Activated CD8-positive, alpha-beta T cell treated with anti-CD3 and anti-CD28 coated beads, Interleukin-2, amount 10 ng/mL, durations not matched to agents 7 days and 5 days (primary cell): ENCODE measurements at places on chromosomes 1 and 21. TPM values are rescaled to one million over a fixed set of nuclear protein-coding genes. Genes with fewer than 3 reads are reported as not detected.

DNA sequence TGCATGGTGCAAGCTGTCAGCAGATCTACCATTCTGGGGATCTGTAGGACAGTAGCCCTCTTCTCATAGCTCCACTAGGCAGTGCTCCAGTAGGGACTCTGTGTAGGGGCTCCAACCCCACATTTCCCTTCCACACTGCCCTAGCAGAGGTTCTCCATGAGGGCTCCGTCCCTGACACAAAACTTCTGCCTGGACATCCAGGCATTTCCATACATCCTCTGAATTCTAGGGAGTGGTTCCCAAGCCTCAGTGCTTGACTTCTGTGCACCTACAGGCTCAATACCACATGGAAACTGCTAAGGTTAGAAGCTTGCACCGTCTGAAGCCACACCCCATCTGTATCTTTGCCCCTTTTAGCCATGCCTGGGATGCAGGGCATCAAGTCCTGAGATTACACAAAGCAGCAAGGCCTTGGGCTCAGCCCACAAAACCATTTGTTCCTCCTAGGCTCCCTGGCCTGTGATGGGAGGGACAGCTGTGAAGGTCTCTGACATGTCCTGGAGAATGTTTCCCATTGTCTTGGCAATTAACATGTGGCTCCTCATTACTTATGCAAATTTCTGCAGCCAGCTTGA, 117.0 kb upstream of the NFIA start:
- peaks cover 2% of the 10 kb centered on the region for H3K27me3 ChIP-seq
- H3K36me3 ChIP-seq, result no peaks in the 10 kb centered on the region
- no peak overlapping the region for H3K4me3 ChIP-seq
- peaks cover 4% of the 10 kb centered on the region for H3K4me1 ChIP-seq

DNA sequence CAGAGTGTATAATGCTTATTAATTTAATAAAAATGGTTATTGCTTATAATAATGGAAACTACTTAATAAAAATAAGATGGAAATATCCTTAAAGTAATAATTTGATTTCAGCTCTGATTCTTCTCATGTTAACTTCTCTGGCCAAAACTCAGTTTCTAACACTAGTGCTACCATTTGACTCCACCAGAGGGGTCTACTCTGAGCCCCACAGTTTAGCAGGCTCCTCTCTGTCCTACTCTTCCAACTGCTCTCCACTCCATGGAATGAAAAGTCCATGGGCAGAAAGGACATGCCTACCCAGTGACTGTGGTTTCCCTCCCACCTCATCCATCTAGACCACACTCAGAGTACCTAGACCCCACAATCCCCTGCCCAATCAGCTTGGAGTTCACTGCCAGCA, 489.1 kb upstream of the CAMK1G start:
- no peak overlapping the region for H3K4me3 ChIP-seq
- no peaks in the 10 kb centered on the region for H3K27me3 ChIP-seq
- no peaks in the 10 kb centered on the region for H3K36me3 ChIP-seq
- no peak overlapping the region for H3K27ac ChIP-seq
- H3K4me1 ChIP-seq, result no peaks in the 10 kb centered on the region

GRCh38 chr1:205071801-205072200, 12.5 kb downstream of the TMEM81 start:
- H3K27ac ChIP-seq, result no peak overlapping the region
- DNase-seq, result no peak
- no peaks in the 10 kb centered on the region for H3K27me3 ChIP-seq
- H3K4me3 ChIP-seq, result no peak overlapping the region
- H3K4me1 ChIP-seq, result no peaks in the 10 kb centered on the region
- H3K36me3 ChIP-seq, result no peaks in the 10 kb centered on the region

The TRIM67 gene
- total RNA-seq, result not detected

The RBBP5 gene
- total RNA-seq, result 22.0 TPM

- H3K27me3 ChIP-seq, result no peaks in the 10 kb centered on the region
- no peak for DNase-seq
- H3K4me3 ChIP-seq, result no peak overlapping the region
- H3K36me3 ChIP-seq, result no peaks in the 10 kb centered on the region
- no peak overlapping the region for H3K27ac ChIP-seq
These were observed 4.8 kb downstream of the CLDN8 start for GRCh38 chr21:30211071-30211470.

The GNAT2 gene
- not detected for total RNA-seq

GRCh38 chr1:1355416-1355815, 2.9 kb downstream of the MXRA8 start:
- no peak overlapping the region for H3K4me3 ChIP-seq
- H3K27ac ChIP-seq, result no peak overlapping the region
- H3K27me3 ChIP-seq, result peaks cover 26% of the 10 kb centered on the region
- no peak for DNase-seq
- H3K4me1 ChIP-seq, result peaks cover 27% of the 10 kb centered on the region
- no peaks in the 10 kb centered on the region for H3K36me3 ChIP-seq

DNA sequence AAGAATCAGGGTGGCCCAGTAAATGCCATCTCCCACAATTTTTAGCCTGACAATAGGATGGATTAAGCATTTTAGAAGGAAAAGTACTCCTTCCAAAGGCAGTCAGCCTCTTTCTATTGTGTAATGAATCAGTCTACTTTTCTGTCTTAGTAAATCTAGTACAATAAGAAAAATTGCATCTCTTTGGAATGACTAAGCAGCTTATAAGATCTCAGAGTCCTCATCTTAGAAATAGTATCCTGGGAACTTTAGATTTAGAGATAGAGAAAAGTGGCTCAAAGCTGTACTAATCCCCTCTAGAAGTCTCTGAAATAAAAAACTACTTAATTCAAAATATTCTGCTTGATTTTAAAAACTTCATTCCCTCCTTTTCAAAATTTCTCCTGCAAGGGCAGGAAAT, 81.4 kb downstream of the SLC44A5 start:
- no peaks in the 10 kb centered on the region for H3K27me3 ChIP-seq
- no peaks in the 10 kb centered on the region for H3K4me1 ChIP-seq
- H3K36me3 ChIP-seq, result no peaks in the 10 kb centered on the region
- no peak for DNase-seq

The C1orf167 gene
- not detected for total RNA-seq

The IL20 gene
- total RNA-seq, result not detected

DNA sequence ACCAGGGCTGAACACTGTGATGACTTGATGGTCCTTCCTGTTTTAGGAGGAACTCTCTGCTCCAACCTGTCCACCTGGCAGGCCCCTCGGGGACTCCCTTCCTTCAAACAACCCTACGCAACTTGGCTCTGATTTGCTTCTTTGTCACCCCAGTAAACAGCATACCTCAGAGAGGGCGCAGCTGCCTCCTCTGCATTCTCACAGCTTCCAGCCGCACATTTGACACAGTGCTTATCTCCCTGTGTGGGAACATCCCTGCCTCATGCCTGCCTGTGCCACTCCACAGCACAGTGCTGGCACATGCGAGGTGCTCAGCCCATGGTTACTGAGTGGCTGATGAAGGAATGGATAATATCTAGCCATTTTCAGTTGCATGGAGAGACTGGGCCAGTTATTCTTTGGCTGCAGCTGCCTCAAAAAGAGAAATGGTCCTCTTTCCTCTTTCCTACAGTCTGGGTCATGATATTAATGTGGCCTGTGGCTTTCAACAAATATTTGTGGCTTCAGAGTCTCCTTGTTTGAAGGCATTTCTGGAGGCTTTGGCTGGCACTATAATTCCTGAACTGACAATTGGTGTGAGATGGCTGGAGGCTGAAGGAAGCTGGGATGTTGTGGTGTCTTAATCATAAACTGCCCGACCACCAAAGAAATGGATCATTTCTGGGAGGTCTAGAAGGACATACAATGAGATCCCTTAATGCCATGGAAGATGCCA, 77.9 kb downstream of the TENT5C start:
- no peaks in the 10 kb centered on the region for H3K36me3 ChIP-seq
- H3K4me3 ChIP-seq, result no peak overlapping the region
- DNase-seq, result no peak
- H3K27me3 ChIP-seq, result peaks cover 8% of the 10 kb centered on the region
- H3K4me1 ChIP-seq, result peaks cover 7% of the 10 kb centered on the region

DNA sequence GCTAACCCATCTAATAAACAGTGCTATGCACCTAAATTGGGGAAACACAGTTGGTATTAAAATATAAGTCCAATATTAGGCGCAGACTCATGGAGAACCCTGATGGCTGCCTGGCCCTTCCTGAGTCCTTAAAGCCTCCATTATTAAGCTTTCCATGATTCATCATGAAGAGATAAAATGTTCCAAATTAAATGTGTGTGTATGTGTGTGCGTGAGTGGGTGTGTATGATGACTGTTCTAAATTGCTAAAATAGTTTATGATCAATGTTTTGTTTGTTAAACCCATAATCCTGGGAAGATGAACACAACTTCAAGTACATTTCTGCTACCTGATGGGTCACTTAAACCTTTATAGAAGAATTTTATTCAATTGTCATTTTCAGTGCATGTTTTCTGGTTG, 6.3 kb upstream of the RBBP5 start:
- DNase-seq, result no peak
- no peak overlapping the region for H3K4me3 ChIP-seq
- H3K4me1 ChIP-seq, result peaks cover 5% of the 10 kb centered on the region
